ENCODE measurements at places on chromosomes 5 and 9. TPM values are rescaled to one million over a fixed set of nuclear protein-coding genes. Genes with fewer than 3 reads are reported as not detected.

GRCh38 chr5:169762338-169763095 is 125.4 kb downstream of the DOCK2 start:
- DNase-seq = no peak

GRCh38 chr5:172502969-172503368 is 48.6 kb upstream of the SH3PXD2B start:
- DNase-seq = peak; percentile 66

DNA sequence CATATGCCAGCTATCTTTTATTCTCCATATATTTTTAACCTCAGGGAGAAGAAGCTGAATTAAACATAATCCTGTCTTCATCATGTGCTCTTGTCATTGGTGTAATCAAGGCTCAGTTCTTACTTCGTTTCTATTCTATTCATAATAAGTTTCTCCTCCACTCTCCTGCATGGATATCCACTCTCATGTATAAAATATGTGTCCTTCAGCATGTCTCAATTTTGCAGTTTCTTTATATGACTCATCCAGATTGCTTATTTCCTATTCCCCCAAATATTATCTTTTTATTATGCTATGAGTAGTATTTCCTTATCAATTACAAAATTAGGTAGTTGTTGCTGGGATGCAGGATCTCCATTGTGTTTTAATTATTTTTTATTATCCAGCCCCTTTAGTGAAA is 643.7 kb upstream of the ACO1 start:
- no peak for DNase-seq

DNA sequence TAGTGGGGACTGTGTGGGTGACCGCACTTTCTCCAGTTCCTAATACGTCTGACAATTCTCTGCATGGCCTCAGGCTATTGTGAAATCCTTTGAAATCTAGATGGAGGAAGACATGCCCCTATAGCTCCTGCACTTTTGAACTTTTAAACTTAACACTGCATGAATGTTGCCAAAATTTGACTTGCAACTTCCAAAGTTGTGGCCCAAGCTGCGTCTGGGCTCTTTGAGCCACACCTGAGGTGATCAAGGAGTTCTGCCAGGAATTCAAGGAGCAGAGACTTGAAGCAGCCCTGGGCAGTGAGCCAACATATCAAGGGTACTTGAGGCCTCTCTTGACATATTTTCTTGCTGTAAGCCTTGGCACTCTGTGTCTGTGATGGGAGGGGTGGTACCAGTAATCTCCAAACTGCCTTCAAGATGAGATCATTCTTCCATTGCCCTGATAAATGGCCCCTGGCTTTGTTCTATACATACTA is 1336.1 kb upstream of the CDH9 start:
- DNase-seq = no peak

DNA sequence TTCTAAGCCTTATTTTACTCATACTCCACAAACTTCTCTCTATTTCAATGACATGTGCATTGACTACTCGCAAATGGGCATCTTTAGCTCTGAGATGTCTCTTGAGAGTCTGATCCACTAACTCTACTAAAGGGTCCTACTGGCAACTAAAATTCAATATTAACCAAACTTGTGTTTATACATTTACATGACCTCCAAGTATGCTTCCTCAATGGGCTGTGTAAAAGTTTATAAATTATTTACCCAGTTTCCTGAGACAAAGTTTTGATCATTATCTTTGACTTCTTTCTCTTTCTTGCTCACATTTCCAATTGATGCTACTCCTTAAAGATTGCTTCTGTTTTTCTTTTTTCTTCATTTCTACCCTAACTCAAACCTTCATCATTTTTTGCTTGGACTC is 510.1 kb upstream of the DAB2 start:
- no peak for DNase-seq

DNA sequence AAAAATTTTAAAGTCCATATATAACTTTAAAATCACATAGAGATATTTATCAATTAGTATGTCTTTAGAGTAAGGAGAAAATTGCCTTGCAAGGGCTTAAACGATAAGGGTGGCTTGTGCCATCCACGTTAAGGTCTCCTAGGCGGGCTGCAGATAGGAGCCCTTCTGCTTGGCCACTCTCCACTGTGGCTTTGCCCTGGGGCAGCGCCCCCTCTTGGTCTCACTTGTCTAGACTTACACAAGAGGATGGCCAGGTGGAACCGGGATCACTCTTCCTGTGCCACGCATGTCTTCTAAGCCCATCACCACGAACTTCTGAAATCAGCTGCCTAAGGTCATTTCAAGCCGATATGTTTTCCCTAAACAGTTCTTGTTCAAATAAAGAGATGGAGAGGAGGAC is 2.9 kb downstream of the FPGS start:
- peak; percentile 88 for DNase-seq

DNA sequence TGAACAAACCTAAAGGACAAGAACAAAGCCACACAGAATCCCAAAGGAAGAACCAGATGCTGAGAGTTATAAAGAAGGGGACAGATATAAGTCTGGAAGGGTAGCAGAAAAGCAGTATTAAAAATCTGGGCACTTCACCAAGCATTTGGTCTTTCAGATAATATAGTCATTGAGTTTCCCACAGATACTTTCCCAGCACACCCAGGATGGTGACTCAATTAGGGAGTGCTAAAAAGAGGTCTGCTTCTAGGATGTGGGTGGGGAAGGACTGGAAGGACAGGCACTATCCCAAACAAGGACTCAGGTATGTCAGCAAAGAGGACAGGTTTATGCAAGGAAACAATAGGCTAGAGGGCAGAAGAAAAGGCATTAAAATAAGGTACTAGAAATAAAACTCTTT is 59.3 kb downstream of the DIAPH1 start:
- DNase-seq = no peak

DNA sequence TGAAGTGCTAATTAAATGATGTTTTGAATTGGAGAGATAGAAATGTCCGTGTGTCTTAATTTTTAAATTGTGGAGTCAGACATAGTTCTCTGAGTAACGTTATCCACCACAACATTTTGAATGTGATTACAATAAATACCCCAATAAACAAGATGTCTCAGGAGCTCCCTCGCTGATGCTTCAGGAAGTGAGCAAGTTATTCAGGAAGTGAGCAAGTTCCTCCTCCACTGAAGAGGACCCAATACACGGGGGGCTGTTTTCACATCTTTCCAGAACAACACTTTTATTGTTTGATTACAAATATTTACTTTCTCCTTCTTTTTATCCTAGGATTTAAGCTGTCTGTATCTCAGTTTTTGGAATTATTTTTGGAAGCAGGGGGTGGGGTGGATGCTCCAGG is 363.8 kb downstream of the LRRC70 start:
- no peak for DNase-seq

DNA sequence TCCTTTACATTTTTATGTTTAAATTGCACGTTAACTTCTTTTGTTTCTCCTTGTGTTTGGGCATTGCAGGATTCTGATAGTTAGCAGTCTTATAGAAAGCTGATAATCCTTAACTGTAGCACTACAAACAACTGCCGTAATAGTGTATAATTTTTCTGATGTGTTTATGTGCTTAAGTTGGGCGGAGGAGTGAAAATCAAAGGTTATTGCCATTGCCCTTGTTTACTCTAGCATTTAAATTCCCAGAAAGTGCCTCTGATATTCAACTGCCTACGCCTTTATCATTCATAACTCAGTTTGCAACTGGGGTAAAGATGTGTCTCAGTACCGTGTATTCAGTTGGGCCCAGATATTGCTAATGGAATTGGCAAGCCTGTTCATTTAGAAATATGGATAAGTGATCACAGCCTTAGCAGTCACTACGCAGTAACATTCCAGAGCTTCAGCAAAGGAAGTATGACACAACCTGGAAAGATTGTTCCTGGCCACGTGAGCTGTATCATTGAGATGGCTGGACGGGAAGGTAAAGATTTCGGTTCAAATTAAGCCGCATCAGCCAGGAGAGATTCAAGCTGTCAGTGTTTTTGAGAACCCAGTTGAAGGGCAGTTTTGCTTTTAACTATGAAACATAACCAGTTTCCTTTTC is 28.1 kb upstream of the LRRTM2 start:
- no peak for DNase-seq

DNA sequence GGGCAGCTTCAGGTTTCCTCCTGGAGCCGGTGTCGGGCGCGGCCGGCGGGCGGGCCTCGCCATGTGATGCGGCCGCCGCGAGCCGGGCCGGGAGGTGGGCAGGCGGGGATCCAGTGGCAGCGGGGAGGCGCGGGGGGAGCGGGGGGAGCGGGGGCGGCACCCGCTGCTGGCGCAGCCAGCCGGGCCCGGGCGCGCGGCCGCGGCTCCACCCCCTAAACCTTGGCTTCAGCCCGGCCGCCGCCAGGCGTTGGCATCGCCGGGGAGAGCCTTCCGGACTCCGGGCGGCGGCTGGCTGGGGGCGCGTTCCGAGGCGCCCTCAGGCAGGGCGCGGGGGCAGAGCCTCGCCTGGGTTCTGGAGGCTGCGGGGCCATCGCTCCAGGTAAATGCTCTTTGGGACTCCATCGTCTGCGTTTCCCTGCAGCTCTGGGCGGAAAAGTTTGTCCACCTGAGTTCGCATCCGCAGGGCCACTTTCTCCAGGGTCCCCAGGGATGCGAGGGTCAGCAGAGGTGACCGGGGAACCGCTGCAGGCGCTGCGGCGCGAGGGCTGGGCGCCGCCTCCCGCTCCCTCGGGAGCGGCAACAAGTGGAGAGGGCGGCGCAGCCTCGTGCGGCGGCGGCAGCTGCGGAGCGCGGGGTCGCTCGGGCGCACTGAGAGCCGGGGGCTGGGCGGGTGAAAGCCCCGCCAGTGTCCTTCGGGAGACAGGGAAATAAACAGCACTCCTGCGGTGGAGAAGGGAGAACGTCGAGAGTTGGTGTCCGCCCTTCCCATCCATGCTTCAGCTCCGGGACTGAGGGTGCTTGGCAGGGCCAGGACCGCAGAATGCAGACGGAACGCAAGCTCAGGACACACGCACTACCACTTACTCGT is at the start of gene ARHGEF28:
ARHGEF28 (plus strand) TSS at position 253 of the 868 bp plus-strand sequence. CDS start 58,656 bp downstream, outside the sequence.
- DNase-seq = peak; percentile 66

DNA sequence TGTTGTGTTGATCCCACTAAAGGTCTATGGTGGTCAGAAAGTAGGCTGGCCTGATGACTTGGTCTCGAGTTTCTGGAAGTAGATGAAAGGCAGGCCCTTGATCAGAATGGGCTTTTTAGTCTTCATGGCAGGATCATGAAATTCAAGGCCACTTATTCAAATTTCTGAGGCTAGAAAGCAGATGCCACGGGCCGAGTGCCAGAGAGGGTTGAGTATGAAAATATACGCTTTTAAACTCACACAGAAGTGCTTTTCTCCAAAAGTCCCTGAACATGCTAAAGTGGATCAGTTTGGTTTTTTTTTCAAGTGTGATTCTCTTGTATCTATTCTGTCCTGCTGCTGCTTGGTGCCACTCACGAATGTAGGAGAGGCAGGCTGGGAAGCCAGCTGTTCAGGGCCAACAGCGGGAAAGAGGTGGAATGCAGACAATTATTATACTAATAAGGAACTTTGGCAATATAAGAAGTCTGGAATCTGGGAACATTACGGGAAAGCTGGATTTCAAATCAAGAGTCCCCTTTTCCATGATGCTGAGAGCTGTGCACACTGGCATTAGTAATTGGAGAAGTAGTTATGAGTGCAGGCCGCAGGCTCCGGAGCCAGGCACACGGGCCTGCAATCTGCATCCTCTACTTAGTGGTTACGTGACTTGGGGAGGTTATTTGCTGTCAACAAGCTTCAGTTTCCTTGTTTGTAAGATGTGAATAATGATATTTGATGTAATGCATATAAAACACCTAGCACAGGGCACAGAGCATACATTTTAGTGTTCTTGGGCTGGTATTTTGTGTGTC is 95.8 kb downstream of the LMNB1 start:
- DNase-seq = no peak

DNA sequence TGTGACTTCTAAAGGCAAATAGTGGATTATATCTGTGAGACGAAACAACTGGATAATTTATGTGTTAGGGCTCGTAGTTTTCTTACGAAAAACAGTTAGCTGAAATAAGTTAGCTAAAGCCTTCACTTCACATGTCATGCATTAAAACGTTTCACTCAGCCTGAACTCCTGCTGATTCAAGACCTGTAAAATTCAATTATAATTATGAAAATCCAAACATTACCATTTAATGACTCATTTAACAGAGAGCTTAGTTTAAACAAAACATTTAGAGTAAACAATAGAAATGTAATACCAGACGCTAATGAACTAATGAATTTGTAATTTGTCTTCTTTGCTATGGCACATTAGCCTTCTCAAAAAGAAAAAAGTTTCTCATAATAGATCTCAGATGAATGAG is 1.7 kb downstream of the TAL2 start:
- DNase-seq = no peak

DNA sequence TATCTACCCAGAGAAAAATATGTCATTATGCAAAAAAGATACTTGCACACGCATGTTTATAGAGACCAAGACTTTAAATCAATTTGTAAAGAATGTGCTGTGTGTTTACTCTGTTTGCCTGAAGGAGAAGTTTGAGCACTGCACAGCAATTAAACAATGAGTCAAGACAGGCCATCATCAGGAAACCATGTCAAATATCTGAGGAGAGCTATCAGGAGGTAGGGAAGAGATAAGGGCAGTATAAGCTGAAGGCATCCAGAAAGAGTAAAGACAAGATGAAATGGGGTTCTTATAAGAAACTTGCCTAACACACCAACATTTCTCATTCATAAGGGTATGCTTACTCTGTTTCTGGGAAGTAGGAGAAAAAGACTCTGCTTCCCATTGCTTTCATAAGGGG is 405.8 kb upstream of the PTGER4 start:
- DNase-seq = no peak

GRCh38 chr9:117839862-117840261 is 135.7 kb downstream of the TLR4 start:
- no peak for DNase-seq

DNA sequence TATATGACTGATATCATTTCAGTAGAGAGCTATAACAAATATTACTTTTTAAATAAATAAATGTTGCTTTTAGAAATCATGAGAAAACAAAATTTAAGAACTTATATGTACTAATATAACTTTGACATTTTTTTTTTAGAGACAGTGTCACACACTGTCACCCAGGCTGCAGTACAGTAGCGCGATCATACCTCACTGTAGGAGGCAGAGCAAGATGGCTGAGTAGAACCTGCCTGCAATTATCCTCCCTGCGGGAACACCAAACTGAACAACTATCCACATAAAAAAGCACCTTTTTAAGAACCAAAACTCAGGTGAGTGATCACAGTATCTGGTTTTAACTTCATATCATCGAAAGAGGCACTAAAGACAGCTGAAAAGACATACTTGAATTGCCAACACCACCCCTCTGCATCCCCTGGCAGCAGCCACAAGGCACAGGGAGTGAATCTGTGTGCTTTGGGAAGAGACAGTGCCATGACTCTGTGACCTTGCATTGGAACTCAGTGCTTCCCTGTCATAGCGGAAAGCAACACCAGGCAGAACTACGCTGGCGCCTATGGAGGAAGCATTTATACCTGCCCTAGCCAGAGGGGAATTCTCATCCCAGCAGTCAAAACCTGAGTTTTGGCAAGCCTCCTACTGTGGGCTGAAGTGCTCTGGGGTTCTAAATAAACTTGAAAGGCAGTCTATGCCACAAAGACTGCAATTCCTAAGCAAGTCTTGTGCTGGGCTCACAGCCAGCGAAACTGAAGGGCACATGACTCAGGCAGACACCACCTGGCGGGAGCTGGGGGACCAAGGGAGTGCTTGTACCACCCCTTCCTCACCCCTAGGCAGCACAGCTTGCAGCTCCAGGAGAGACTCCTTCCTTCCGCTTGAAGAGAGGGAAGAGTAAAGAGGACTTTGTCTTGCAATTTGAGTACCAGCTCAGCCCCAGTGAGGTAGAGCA is 142.7 kb downstream of the FBXL17 start:
- DNase-seq = peak; percentile 61

- DNase-seq = no peak
Measured at GRCh38 chr5:174311121-174311520, 265.6 kb downstream of the NSG2 start.

- no peak for DNase-seq
Measured at GRCh38 chr5:51987669-51988209, 604.5 kb downstream of the ISL1 start.

Gene PCA3
- not detected for total RNA-seq

Gene ST6GALNAC4
- 16.5 TPM for total RNA-seq

Gene SLC45A2
- total RNA-seq = not detected

Gene SLC46A2
- not detected for total RNA-seq

All from H9 (cell line).